Activated CD8-positive, alpha-beta memory T cell treated with anti-CD3 and anti-CD28 coated beads for 48 hours (primary cell): ENCODE measurements at places on chromosomes 5 and 9.

- DNase-seq, result no peak
These were observed 48.9 kb upstream of the GRHPR start for GRCh38 chr9:37373621-37374020.

GRCh38 chr9:91857291-91858212 lies 92.5 kb downstream of the ROR2 start:
- no peak for DNase-seq

GRCh38 chr9:83066771-83067170 lies 3.8 kb upstream of the RASEF start:
- no peak for DNase-seq

DNA sequence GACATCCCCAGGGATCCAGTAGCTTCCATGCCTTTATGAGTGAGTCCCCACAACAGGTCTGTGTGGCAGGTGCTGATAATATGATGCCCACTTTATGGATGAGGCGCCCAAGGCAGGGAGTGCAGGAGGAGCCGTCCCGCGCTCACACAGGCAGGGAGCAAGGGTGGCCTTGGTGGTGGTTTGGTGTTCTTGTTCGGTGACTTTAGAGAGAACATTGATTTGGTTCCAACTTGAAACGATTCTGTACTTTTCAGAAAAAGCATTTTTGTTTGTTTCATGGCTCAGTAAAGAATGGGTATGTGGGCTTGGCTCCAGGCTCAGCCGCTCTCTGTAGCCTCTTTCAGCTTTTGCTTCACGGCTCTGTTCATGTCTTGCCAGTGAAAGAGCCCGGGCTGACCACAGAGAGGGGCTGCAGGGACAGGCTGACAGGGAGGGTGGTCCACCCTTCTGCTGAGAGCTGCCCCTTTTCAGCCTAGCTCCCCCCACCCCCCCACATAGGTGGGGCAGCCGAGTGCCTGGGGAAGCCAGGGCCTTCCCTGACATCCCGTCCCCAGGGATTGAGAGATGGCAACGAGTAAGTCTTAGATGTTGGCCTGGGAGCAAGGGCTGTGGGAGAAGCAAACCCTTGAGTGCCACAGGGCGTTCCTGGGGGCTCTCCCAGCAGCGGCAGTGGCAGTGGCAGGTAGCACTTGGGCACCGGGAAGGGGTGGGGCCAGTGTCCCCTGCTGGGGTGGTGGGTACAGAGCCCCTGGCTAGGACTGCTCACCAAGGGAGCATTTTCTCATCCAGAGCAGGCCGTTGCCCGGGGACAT lies 28.0 kb downstream of the NCS1 start:
- no peak for DNase-seq

DNA sequence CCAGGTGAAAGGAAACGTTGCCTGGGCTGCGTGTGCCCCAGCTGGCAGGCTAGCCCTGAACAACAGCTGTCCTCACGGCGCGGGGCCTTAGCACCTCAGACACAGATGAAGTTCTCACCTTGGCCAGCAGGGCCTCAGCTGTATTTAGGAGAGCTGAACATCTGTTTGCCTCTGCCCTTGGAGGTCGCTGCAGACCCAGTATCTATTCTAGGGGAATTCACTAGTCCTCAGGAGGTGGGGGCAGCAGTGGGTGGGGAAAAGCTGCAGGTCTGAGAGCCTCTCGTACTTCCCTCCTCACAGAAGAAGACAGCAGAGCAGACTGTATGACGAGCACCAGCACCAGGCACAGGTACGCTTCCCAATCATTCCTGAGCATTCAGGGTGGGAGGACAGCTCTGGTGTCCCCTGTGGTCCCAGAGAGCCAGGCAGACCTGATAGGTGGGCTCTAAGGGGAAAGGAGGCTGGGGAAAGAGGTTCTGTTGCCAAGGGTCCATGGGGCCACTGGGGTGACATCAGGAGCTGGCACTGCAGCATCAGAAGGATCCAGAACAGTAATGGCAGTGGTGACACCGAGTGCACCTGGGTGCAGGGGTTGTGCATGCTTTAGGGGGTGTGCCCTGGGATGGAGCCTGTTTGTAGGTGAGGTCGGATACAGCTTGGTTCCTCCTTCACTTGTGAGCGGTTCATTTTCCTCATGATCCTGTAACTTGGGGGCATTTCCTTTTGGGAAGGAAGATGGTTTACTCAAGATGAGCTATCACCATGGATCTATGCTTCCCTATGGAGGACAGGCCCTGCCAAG lies 13.8 kb downstream of the CD74 start:
- DNase-seq, result no peak

- DNase-seq, result no peak
These were observed 585.1 kb downstream of the TLE4 start for GRCh38 chr9:80156756-80157472.

DNA sequence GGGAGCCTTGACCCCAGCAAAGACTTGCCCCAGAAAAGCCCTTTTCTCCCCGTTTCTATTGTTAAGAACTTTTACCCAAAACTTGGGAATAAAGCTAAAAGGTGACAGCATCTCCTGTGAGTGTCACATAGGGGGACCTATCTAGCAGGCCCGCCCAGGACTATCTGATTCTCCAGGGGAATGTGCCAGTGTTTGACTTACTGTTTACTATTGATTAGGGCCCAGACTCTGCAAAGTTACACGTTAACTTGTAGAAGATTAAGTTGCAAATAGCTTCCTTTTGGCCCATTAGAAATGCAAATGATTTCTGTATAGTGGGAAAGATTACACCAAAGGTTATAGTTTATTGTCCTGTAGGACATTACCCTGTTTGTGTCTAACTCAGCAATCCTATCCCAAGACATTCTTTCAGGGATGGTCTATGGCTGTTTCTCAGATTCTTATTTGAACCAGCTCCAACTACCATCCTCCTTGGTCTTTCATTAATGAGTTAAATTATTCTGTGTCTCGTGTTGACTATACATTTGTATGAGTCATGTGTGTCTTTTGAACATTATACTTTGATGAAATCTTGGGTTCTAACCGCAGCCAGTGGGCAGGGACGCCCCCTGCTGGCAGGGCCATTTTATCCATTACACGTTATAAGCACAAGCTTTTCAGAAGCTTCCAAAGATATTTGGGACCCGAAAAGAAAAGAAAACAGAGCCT lies 60.7 kb downstream of the HRH2 start:
- DNase-seq, result peak; percentile 42

DNA sequence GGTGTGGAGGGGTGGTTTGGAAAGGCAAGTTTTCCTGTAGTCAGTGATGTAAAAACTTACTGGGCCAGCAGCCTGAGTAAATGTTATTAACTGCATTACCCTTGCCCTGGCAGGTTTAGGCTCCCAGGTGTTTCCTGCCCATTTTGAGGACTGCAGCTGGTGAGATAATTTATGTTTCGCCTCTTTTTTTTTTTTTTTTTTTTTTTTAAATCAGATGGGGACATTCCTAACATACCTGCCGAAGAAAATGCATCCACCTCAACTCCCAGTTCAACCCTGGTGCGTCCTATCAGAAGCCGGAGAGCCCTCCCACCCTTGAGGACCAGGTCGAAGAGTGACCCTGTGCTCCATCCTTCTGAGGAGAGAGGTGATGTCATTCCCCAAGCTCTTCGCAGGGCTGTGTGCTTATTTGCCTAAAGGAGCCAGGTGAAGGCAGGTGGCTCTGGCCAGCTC lies 60.6 kb downstream of the ENTREP1 start:
- DNase-seq, result no peak
